ENCODE measurements at places on chromosomes 2 and 18.

DNA sequence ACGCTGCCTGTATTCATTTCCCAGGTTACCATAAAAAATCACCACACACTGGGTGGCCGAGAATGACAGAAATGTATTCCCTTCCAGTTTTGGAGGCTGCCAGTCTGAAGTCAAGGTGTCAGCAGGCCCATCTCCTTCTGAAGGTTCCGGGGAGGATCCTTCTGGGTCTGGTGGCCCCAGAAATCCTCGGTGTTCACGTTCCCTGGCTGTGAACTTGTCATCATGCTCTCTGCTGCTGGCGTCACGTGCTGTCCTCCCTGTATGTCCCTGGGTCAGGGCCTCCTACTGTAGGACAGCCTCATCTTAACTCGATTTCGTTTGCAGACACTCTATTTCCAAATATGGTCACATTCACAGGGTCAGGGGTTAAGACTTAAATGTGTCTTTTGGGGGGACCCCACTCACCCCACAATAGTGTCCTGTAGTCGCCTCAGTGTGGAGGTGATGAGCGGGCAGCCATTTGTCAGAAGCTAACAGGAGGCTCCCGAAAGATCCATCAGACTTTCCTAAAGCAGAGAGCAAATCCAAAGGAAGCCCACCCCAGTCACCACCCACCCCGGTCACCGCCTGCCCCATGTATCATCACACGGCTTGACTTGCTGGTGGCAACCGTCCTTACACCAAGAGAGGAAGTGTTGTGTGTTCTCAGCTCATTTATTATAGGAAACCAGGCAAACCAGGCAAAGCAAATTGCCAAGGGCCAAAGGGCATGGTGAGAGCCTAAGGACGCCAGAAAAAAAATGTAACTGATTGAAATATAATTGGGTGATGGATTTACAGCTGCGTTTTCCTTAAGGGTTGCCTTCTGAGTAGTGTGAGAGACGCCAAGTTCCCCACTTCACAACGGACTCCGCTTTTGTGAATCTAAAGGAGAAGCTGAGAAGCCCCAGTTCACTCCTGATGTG lies 148.8 kb upstream of the ZNF236 start:
- DNase-seq: no peak

GRCh38 chr18:46868169-46868921 lies 49.0 kb downstream of the PIAS2 start:
- DNase-seq: no peak

DNA sequence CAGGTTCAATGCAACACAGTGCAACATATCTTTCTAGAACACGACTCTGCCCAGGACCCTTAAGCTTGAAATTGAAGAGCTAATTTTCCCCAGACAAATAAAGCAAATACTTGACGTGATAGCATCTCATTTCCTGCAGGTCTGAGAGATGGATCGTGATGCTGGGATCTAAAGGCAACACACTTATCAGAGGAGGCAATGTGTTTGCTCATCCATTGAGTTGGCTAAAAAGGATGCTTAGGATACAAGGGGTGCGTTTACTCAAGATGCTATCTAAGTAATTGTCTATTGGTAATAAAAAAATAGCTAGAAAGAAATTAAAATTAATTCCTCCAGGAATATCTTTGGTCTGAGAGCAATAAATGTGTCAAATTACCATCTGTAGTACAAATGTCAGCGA lies 129.0 kb downstream of the SOCS6 start:
- DNase-seq: no peak

DNA sequence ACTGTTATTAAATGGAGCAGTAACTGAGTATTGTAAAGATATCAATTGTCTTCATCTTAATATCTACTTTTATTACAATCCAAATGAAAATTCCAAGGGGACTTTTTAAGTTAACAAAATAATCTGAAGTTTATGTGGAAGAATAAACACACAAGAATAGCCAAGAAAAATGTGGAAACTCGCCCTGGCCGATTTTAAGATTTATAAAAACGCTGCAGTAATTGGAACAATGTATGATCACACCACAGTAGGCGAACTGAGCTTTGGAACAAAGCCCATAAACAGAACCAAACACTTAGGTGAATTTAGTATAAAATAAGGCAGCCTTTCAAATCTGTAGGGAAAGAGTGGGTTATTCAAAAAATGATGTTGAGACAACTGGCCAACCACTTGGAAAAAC lies 96.3 kb downstream of the ANTXR1 start:
- no peak for DNase-seq

GRCh38 chr2:236643480-236643879 lies 73.9 kb downstream of the ACKR3 start:
- DNase-seq: no peak

DNA sequence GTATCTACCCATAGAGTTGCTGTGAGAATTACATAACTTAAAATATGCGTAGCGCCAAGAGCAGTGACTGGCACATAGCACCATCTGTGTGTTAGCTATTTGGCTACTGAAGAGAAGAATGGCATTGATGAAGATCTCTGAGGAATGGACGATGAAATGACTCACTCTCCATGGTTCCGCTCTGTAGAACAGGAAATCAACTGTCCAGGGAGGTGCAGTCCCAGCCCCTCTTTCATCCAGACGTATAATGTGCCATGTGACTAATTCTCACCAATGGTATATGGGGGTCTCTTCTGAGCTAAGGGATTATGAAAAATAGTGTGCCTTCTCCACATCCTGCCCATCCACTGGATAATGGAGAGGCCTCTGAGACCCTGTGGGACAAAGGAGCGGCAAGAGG lies 254.8 kb downstream of the CYP26B1 start:
- DNase-seq: no peak

- DNase-seq: no peak
These were observed 69.4 kb upstream of the ZNF397 start for GRCh38 chr18:35171315-35171987.

DNA sequence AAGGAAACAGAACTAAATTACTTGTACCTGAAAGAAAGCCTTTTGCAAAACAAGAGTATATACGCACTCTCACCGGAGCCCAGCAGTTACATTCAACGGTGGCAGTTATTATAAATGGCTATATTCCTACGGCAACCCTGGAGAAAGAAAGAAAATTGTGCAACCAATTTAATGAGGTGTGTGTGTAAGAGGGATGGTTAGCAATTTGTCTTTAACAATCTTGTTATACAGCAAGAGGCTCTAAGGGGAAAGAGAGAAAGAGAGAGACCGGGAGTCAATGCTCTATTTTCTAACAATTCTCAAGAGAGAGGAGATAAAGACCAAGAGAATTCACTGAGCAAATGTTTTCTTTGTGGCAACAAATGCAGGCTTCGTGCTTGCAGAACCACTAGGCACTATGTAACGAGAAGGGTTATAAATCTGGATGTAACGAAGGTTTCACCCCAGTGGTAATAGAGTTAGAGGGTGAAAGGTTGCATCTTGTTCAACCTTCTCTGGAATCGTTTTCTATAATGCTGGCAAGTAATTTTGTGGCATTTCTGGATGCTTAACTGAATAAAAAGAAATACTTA lies 359.1 kb upstream of the SPRED2 start:
- DNase-seq: peak; percentile 68

GRCh38 chr2:68357605-68358337 lies 7.3 kb upstream of the PLEK start:
- DNase-seq: peak; percentile 23

DNA sequence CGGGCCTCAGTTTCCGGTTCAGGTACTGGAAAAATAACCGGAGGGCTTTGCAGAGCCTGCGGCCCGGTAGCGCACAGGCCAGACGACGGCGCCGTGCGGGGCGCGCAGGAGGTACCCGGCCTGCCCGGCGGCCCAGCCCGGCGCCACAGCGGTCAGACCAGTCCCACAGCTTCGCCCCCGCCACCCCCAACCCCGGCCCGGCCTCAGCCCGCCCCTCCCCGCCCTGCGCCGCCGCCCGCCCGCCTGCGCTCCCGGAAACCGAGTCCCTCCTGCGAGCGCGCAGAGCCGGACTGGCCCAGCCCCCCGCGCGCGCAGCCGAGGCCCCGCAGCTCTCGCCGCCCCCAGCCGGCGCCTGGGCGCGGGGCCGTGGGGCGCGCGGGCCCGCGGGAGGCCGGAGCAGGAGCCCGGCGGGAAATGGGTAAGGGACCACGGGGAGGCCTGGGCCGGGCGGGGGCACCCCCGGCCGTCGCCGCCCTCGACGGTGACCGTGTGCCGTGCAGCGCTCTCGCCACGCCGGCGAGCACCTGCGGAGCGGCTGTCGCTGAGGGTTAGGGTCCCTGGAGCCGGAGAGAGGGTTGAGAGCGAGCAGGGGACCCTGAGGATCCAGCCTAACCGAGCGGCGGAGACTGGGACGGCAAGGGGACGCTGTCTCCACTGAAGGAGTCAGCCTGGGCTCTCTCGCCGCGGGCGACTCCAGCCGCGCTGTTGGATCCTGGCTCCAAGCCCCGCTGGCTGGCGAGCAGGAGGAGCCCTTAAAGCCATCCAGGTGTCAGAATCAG lies 16.5 kb upstream of the PSD4 start:
- DNase-seq: peak; percentile 49

DNA sequence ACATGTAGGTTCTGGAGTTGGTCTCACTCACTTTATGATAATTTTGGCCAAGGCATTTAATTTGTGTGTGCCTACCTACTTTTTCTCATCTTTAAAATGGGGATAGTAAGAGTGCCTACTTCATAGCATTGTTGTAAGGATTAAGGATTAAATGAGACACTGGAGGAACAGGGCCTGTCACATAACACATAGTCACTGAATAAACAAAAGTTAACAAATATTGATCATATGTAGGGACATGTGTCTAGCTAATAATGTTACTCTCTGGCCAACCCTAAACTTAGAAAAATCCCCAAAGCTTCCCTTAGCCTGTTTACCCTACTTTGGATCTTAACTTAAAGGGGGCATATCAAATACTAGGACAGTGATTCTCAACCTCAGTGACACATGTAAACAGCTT lies 169.9 kb downstream of the MYO1B start:
- no peak for DNase-seq

- peak; percentile 64 for DNase-seq
These were observed 37.5 kb downstream of the CMPK2 start for GRCh38 chr2:6828299-6828584.

DNA sequence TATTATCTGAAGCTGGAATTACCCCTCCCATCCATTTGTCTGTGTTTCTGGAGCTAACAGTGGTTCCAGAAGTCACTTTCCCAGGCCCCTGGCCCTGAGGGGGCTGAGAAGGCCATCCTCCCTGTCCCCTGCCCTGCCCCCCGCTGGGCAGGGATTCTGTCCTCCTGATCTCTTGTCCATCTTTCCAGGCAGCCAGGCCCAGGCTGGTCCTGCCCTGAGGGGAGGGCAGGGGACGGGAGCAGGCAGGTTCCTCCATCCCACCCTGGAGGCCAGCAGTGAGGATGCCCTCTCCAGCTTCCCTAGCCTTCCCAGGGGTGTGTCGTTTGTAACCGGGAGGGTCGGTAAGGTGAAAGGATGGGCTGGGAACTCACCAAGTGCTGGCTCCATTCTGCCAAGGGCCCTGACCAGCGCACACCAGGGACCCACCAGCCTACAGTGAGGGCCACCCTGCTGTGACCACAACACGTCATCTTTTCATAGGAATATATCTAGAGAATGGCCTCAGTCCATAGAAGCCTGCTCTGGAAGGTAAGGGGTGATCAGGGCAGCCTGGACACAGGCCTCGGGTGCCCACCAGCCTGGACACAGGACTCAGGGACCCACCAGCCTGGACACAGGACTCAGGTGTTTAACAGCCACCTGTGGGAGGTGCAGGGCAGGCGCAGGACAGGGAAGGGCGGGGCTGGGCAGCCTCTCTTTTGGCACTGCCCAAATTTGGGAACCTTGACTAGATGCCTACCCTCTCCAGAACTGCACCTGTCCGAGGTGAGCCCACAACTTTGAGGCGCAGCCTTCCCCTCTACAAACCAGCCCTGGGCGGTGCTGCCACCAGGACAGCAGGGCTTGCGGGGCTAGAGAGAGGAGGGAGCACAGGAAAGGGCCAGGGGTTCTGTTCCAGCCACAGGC lies 35.8 kb upstream of the GPC1 start:
- no peak for DNase-seq

GRCh38 chr2:16604236-16604635 lies 61.4 kb downstream of the CYRIA start:
- DNase-seq: no peak

DNA sequence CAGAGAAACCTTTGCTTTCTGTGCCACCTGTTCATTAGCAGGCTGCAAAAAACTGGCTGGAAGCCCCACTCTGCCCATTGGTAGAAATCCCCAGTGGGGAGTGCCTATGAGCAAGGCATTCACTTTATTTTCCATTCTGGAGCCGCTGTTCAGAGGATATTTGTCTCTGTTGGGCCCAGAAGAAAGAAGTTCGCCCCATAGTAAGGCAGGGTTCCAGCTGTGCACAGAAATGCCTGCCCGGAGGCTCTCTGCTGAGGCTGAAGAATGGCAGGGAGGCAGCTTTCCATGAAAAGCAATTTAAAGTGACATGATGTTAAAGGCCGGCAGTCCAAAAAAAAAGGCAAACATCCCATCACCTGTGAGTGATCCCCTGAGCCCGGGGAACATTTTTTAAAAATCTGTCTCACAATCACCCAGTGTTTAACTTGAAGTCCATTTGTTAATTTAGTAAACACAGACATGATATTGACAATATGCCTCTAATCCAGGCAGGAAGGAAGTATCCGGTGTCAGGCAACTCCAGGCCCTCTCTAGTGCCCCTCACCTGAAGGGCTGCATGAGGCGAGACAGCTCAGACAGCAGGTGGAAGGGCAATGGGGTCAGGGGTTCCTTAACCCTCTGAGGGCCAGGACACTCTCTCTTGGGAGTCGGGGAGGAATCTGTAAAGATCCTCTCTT lies 265.1 kb upstream of the SIX2 start:
- no peak for DNase-seq

DNA sequence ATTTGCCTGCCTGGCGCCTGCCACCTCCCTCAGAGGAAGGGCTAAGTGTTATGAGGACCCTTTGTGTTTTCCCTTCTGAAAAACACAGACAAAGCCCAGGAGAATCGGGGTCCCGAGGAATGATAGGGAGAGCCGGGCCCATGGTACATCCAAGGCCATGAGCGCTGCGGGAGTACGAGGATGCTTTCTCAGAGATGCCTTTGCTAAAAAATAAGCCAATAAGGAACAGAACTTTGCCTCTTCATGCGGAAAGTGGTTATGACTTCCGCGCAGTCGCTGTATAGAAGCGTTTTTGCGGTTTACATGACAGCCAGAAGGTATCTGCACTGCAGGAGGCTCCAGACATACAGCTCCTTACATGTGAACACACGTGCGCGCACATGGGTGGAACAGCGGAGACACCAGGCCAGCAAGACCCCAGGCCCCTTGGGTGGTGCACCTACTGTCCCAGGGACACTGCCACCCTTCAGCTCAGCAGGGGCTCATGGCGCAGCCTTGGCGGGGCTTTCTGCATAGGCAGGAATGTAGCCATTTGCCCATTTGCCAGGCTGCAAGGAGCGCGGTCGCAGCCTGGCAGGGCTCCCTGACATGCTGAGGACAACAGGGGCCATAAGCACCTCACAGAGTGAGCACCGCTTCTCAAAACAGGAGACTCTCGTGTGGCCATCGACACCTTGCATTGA lies 252.4 kb upstream of the SALL3 start:
- no peak for DNase-seq

DNA sequence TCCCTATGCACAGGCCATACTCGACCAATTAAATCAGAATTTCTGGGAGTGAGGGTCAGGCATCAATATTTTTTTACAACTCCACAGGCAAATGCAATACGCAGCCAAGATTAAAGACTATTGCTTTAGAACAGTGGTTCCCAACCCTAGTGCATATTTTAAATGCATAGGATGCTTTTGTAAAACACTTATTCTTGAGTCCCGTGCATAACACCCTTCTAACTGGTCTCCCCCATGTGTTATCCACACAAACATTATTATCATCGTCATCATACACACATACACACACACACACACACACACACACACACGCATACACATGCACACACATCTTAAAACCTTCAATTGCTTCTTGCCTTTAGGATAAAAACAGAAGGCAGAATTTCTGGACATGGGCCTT lies 145.0 kb upstream of the PELI1 start:
- no peak for DNase-seq

GRCh38 chr2:209141142-209141541 lies 282.7 kb upstream of the MAP2 start:
- no peak for DNase-seq
